ENCODE measurements at places on chromosomes 5 and 9.
A peak's percentile ranks its signal among the peaks of the same experiment; 100 is the strongest.

GRCh38 chr5:143147902-143148301 is 255.6 kb downstream of the NR3C1 start:
- no peaks in the 10 kb centered on the region for H3K36me3 ChIP-seq
- H3K4me1 ChIP-seq: peaks cover 4% of the 10 kb centered on the region
- no peaks in the 10 kb centered on the region for H3K27me3 ChIP-seq
- H3K27ac ChIP-seq: peak overlapping the region; percentile 54
- no peak for DNase-seq

DNA sequence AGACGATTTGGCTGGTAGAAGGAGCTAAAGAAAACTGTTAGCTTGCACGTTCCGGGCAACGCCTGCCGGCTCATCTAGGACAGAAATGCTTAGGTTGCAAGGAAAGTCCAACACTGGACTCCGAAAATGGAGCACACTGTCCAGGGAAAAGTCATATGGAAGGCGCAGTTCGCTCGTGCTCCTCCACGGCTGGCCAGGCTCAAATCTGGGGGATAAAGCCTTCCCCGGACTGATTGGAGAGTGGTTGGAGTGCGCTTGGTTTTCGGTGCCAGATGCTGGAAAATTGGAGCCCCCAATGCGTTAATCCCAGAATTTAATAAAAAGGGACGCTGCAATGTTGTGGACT is 955 bp downstream of the CDH6 start:
- no peaks in the 10 kb centered on the region for H3K27me3 ChIP-seq
- no peak for DNase-seq
- H3K4me1 ChIP-seq: no peaks in the 10 kb centered on the region
- H3K4me3 ChIP-seq: peak overlapping the region; percentile 32

- H3K27me3 ChIP-seq: no peaks in the 10 kb centered on the region
- H3K36me3 ChIP-seq: no peaks in the 10 kb centered on the region
- DNase-seq: no peak
- peaks cover 42% of the 10 kb centered on the region for H3K4me1 ChIP-seq
- no peak overlapping the region for H3K27ac ChIP-seq
Observed at GRCh38 chr9:133115604-133116345, 5.3 kb downstream of the RALGDS start.

DNA sequence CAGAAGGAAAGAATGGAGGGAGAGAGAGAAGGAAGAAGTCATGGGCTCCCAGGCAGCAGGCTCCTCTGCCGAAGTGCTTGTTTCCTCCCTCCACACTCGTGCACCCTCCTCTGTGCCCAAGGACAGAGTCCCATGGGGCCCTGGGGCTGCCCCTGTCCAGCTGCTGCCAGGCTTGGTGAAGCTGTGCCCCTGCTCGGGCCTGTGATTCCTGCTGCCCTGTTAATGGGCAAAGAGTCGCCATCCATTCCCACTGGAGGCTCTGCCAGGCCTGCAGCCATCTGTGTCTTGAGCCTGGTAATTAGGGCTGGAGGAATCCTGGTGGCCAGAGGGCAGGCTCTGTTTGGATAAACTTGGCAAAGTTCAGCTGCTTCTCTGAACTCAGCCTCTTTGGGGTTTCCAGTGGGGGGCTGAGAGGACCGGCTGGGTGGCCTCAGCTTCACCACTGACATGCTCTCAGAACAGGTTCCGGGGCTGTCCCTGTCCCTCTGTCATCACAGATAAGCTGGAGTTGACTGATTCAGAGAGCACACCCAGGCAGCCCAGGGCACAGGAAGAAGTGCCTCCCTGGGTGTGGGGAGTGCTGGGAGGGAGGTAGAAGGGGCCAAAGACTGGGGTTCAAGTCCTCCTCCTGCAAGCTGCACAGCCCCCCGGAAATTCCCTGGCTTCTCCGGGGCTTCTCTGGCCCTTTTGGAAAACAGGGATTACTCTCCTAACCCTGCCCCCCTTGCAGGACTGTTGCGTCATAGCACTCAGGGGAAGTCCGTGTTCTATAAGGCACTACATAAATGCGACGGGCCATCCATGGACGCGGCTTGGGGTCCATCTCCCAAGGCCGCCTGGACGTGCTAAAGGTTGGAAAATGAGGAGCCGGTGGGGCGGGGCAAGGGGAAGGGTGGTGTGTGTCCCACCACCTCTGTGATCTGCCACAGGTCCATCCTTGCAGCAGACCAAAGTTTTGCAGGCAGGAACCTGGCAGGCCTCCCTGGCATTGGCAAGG is 154.8 kb downstream of the PAX5 start:
- no peak overlapping the region for H3K4me3 ChIP-seq
- no peaks in the 10 kb centered on the region for H3K36me3 ChIP-seq
- H3K27ac ChIP-seq: no peak overlapping the region
- DNase-seq: no peak

- no peaks in the 10 kb centered on the region for H3K36me3 ChIP-seq
- H3K4me1 ChIP-seq: no peaks in the 10 kb centered on the region
- no peaks in the 10 kb centered on the region for H3K27me3 ChIP-seq
- DNase-seq: no peak
- no peak overlapping the region for H3K4me3 ChIP-seq
- no peak overlapping the region for H3K27ac ChIP-seq
Observed at GRCh38 chr9:93260263-93261066, 76.5 kb downstream of the WNK2 start.

- no peak for DNase-seq
- no peaks in the 10 kb centered on the region for H3K36me3 ChIP-seq
- H3K27me3 ChIP-seq: no peaks in the 10 kb centered on the region
- H3K27ac ChIP-seq: no peak overlapping the region
Observed at GRCh38 chr9:34098307-34098706, 28.2 kb downstream of the DCAF12 start.

DNA sequence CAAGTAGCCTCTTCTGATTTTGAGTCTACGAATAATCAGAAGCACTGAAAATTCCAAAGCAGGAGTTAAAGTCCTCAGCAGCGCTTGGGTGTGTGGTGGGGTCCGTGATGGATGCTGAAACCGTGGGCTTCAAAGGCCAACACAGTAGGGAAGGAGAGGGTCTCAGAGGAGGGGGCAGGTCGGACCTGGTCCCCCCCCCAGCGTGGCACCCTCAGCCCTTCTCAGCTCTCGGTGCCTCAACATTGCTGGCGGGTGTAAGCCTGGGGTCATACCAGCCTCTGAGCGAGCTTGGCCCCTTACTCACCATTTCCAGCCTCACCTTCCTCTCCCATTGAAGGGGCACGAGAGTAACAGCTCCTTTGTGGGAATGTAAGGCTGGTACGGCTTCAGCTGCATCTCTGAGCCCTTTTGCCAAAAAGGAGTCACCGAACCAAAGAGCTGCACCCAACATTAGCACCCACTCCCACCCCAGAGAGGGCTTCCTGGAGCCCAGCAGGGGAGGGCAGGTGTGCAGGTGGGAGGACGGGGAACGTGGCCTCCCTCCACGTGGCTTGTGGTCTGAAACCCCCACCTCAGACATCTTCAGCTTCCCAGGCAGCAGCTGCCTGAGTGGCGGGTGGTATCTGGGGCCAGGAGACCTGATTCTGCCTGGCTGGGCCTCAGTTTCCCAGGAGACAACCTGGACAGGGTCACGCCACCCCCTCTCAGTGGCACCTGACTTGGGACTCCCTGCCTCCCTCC is 6.7 kb upstream of the LCN1 start:
- DNase-seq: no peak
- H3K4me3 ChIP-seq: no peak overlapping the region
- H3K4me1 ChIP-seq: no peaks in the 10 kb centered on the region
- no peaks in the 10 kb centered on the region for H3K27me3 ChIP-seq

GRCh38 chr5:81207009-81207408 is 26.1 kb upstream of the CKMT2 start:
- no peaks in the 10 kb centered on the region for H3K36me3 ChIP-seq
- H3K27me3 ChIP-seq: no peaks in the 10 kb centered on the region
- H3K27ac ChIP-seq: no peak overlapping the region
- DNase-seq: no peak
- no peaks in the 10 kb centered on the region for H3K4me1 ChIP-seq

GRCh38 chr9:2419347-2419746 is 202.2 kb upstream of the VLDLR start:
- H3K4me1 ChIP-seq: peaks cover 9% of the 10 kb centered on the region
- DNase-seq: no peak
- peak overlapping the region; percentile 77 for H3K27ac ChIP-seq
- H3K36me3 ChIP-seq: no peaks in the 10 kb centered on the region
- no peak overlapping the region for H3K4me3 ChIP-seq

GRCh38 chr9:135214706-135215105 is 127.2 kb downstream of the OLFM1 start:
- H3K27me3 ChIP-seq: no peaks in the 10 kb centered on the region
- DNase-seq: no peak
- peaks cover 10% of the 10 kb centered on the region for H3K4me1 ChIP-seq
- no peak overlapping the region for H3K4me3 ChIP-seq

DNA sequence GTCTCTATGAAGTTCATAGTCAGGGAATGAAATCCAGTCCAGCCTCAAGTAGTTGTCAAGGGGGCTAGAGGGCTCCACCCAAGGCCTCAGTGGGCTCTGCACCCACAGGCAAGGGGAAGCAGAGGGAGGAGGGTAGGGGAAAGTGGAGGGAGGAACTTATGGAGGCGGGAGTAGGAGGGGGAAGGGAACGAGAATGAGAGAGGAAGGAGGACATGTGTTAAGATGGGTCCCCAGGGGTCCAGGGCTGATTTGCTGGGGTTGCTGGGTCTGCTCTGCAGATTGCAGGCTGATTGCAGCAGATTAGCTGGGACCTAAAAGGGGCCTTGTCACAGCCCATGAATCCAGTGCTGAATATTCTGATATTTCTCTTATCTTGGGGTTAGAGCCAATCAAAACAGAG is 166.9 kb upstream of the IL12B start:
- H3K36me3 ChIP-seq: no peaks in the 10 kb centered on the region
- DNase-seq: no peak
- H3K4me3 ChIP-seq: no peak overlapping the region
- no peak overlapping the region for H3K27ac ChIP-seq
- H3K27me3 ChIP-seq: no peaks in the 10 kb centered on the region

GRCh38 chr5:50564079-50564478 is 102.4 kb upstream of the PARP8 start:
- no peaks in the 10 kb centered on the region for H3K27me3 ChIP-seq
- no peak for DNase-seq
- no peak overlapping the region for H3K27ac ChIP-seq
- no peaks in the 10 kb centered on the region for H3K4me1 ChIP-seq

DNA sequence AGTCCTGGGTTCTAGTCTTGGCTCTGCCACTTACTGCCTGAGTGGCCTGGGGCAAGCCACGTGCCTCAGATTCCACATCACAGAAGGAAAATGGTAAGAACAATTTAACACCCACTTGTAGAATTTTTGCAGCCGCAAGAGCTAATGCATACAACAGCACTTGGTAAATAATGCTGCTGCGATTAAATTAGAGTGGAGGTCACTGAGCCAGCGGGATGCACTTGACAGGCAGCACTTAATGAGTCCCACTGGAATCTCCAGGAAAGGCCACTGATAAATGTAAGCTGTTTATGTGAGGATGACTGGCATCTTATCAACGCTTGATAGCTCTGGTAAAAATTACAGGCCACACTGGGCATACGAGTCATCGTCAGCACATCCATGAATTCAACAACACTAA is 59.4 kb upstream of the UBTD2 start:
- H3K27me3 ChIP-seq: no peaks in the 10 kb centered on the region
- no peak overlapping the region for H3K27ac ChIP-seq
- H3K36me3 ChIP-seq: no peaks in the 10 kb centered on the region

- H3K27ac ChIP-seq: no peak overlapping the region
- H3K36me3 ChIP-seq: no peaks in the 10 kb centered on the region
- H3K4me3 ChIP-seq: no peak overlapping the region
- DNase-seq: no peak
- no peaks in the 10 kb centered on the region for H3K27me3 ChIP-seq
Observed at GRCh38 chr5:96569332-96569731, 92.8 kb upstream of the CAST start.

DNA sequence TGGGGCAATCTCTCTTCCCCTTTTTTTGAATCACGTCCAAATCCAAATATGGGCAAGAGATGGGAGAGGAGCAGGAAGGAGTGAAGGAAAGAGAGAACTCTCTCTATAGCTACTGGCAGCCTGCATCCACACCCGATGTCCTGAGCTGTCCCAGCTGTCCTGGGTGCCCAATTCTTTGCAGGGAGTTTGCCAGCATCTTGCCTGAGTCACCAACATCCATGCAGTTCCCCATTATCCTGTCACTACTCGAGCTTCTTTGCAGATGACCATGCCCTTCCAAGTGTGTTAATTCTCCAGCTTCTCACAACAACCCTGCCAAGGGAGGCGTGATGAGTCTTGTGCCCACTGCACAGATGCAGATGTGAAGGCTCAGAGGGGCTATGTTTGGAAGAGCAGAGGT is 127.1 kb downstream of the NSG2 start:
- no peak for DNase-seq
- peaks cover 1% of the 10 kb centered on the region for H3K4me1 ChIP-seq
- H3K27me3 ChIP-seq: no peaks in the 10 kb centered on the region
- no peak overlapping the region for H3K4me3 ChIP-seq
- H3K36me3 ChIP-seq: no peaks in the 10 kb centered on the region

DNA sequence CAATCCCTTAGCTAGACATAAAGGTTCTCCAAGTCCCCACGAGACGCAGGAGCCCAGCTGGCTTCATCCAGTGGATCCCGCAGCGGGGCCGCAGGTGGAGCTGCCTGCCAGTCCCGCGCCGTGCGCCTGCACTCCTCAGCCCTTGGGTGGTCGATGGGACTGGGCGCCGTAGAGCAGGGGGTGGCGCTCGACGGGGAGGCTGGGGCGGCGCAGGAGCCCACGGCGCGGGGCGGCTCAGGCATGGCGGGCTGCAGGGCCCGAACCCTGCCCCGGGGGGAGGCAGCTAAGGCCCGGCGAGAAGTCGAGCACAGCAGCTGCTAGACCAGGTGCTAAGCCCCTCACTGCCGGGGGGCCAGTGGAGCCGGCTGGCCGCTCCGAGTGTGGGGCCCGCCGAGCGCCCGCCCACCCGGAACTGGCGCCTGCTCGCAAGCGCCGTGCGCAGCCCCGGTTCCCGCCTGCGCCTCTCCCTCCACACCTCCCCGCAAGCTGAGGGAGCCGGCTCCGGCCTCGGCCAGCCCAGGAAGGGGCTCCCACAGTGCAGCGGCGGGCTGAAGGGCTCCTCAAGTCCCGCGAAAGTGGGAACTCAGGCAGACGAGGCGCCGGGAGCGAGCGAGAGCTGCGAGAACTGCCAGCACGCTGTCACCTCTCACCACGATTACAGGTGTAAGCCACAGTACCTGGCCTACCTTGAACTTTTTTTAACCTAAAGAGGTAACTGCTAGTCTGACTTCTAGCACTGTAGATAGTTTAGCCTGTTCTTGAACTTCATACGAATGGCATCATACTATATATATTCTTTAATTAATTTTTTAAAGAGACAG is 35.5 kb downstream of the PTGS1 start:
- no peaks in the 10 kb centered on the region for H3K4me1 ChIP-seq
- no peaks in the 10 kb centered on the region for H3K27me3 ChIP-seq
- H3K4me3 ChIP-seq: no peak overlapping the region
- no peaks in the 10 kb centered on the region for H3K36me3 ChIP-seq
- no peak for DNase-seq

DNA sequence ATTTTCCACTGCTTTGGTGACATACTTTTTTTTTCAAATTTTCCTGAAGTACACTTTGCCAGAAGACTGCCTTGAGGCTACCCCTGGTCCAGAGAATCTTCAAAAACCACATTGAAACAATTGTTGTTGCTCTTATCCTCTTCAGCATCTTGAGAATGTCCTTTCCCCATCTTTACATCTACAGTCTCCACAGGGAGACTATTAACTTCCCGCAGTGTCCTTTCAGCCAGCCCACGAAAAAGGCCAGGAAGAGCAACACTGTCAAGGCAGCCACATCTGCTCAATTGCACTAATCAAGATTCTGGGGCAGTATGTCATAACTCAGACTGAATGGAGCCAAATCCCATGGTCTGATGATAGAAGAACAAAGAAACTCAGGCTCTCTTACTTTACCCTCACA is 148.3 kb downstream of the ENC1 start:
- H3K27ac ChIP-seq: no peak overlapping the region
- no peak for DNase-seq
- H3K4me3 ChIP-seq: no peak overlapping the region
- no peaks in the 10 kb centered on the region for H3K27me3 ChIP-seq
